NCI-H1694 treated with DMSO at 0.1 percent for 48 hours (cell line): ENCODE measurements at places on chromosomes 2 and 18.

DNA sequence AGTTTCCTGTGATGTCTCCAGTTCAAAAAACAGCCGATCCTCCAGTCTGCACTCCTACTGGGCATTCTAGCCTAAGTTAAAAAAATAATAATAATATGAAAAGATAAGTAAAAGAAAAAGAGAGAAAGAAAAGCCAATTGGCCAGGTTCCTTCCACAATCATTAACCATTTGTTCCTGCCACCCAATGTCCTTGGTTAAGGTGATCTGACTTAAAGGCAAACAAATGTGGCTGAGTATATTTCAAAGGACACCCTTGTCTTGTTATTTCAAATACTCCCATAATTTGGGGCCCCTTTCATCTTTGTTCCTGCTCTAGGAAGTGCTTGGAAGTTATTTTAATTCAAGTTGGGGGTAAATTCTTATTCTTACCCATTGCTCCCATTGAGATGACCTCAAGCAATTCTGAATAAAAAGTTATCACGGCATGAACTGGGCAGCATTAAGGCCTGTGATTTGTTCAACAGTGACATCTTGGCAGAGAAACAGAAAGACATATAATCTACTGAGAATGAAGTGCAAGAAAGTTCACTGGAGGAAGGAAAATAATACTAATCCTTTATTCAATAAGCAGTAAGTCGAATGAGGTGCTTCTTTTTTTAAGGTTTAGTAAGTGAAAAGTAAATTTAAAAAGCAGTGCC is 1054.5 kb upstream of the FANCL start:
- no peak for DNase-seq

DNA sequence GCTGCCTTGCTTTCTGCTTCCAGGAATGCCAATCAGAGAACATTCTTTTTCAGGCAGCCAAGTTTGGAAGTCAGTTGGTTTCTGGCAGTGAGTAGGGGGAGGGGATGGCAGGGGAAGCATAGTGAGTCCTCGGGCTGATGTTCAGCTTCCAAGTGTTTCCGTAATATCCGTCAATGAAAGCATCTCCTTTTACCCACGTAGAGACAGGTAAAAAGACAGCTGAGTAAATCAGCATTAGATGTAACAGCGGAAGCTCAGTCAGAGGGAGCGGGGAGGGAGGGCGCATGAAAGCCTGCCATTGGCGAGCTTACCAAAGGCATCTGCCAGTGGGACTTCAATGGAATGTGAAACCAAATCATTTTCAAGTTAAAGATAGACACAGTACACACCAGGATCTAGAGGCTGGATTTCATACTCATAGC is 117.1 kb upstream of the DTNA start:
- DNase-seq: no peak

- DNase-seq: no peak
Measured at GRCh38 chr2:129780316-129781270, 198.9 kb upstream of the RAB6C start.

DNA sequence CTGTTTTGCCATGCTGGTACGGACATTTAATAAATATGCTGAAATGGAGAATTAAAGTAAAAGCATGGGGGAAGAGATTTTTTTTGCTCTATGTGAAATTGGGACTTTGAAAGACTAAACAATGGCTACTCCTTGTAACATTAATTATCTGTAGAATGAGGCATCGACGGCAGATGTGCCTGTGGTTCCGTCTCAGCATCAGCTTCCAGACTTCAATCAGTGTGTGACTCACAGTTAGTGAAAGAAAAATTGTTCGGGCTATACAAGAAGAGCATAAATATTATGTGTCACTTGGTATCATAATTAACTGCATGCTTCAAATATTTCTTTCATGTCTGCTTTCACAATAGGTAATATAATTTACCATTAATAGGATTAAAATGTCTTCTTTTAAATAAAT is 117.0 kb upstream of the SMIM21 start:
- no peak for DNase-seq

- DNase-seq: no peak
Measured at GRCh38 chr2:137879121-137879520, 85.2 kb upstream of the HNMT start.

- no peak for DNase-seq
Measured at GRCh38 chr2:21656330-21657075, 532.7 kb downstream of the TDRD15 start.

DNA sequence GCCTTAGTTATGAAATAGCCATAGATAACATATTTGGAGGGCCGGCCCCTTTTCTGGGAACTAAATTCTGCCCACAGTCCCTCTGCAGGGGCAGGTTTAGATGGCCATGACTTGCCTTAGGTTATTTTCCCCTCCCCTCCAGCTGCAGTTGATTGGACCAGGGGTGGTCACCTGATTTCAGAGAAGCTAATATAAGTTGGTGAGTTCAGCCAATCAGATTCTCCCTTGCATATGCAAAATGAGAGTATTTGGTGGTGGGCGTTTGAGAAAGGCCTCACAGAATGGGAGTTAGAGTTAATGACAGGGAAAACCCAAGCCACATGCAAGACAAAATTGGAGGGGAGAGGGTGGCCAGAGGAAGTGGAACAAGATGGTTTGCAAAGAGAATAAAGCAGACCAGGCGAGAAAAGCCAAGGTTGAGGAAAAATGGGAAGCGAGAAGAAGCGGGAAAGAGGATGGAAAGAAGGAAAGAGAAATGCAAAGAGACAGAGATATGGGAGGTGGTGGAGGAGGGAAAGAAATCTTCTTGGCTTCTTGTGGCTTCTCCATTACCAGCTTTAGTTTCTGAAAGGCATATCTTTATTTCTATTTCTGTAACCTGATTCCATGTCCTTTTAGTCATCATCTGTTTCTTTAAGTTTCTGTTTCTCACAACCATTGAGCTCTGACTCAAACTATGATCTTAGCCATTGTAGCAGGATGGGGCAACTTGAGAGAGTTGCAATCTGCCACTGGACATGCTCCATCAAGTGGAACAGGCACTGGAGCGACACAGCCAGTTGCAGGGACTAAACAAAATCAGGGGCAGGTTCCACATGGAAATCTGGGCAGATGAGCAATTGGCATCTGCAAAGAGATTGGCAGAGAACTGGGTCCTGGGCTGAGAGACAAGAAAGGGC is 108.1 kb upstream of the SIX3 start:
- no peak for DNase-seq

- DNase-seq: no peak
Measured at GRCh38 chr2:55530539-55531081, 11.1 kb downstream of the CFAP36 start.
